ENCODE measurements at places on chromosomes 13 and 19.
A peak's percentile ranks its signal among the peaks of the same experiment; 100 is the strongest.

DNA sequence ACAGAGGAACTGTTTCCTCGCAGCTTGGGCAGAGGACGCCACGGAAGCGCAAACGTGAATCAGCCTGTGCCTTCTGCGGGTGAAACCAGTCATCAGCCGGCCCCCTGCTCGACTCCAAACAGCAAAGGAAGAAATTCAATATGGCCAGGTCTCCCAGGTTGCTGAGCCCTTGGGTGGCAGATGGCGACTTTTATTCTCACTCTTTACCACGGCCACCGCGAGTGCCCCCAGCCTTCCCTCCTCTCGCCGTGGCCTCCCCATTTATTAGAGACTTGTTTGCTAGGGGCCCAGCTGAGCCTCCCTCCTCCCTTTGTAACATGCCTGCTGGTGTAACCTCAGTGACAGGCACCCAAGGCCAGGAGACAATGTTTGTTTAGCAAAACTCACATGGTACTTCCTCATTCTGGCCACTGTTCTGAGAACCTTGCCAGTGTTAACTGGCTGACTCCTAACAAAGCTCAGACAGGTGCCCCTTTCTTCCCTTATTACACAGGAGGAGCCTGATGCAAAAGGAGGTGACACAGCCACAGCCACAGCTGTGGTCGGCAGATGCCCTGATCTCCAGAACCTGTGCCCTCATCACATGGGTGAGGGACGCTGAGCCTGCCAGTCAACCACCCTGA lies 5.8 kb downstream of the RAB20 start:
- DNase-seq = no peak

GRCh38 chr13:38173403-38173802 lies 176.2 kb upstream of the UFM1 start:
- no peak for DNase-seq

DNA sequence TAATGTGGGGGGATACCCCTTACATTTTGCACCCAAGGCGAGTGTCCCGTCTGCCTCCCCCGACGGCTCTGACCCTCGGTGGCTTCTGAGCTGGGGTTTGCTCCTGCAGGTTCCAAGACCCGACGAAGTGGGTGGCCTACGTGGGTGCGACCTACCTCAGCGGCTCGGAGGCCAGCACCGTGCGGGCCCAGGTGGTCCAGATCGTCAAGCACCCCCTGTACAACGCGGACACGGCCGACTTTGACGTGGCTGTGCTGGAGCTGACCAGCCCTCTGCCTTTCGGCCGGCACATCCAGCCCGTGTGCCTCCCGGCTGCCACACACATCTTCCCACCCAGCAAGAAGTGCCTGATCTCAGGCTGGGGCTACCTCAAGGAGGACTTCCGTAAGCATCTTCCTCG lies 19.1 kb downstream of the TIMM13 start:
- DNase-seq = no peak

GRCh38 chr13:27500806-27501534 lies 50.6 kb upstream of the MTIF3 start:
- no peak for DNase-seq

GRCh38 chr19:29060813-29061364 lies 152.1 kb downstream of the UQCRFS1 start:
- no peak for DNase-seq

GRCh38 chr19:55640577-55641425 lies at the start of gene ZNF580:
ZNF580 (plus strand) TSS chr19:55641002; CDS start chr19:55642509, 1,507 bp downstream.
- DNase-seq = peak; percentile 57

DNA sequence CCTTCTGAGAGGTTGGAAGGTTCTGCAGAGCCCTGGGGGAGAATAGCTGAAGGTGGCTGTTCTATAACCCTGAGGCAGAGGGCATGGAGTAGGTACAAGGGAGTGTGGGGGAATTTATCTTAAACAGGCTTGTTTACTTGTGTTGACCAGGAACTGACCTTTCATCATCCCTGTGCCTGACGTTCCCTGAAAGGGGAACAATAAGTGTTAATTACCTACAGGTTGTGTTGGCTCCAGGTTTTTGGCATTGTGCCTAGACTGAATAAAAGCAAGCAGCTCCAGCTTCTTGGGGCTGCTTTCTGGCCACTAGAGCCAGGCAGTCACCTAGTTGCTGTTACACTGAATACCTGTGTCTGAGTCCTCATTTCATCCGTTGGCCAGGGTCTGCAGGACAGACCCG lies 60.0 kb downstream of the ZNF627 start:
- no peak for DNase-seq

GRCh38 chr19:21569494-21569865 lies 64.1 kb downstream of the ZNF429 start:
- no peak for DNase-seq

DNA sequence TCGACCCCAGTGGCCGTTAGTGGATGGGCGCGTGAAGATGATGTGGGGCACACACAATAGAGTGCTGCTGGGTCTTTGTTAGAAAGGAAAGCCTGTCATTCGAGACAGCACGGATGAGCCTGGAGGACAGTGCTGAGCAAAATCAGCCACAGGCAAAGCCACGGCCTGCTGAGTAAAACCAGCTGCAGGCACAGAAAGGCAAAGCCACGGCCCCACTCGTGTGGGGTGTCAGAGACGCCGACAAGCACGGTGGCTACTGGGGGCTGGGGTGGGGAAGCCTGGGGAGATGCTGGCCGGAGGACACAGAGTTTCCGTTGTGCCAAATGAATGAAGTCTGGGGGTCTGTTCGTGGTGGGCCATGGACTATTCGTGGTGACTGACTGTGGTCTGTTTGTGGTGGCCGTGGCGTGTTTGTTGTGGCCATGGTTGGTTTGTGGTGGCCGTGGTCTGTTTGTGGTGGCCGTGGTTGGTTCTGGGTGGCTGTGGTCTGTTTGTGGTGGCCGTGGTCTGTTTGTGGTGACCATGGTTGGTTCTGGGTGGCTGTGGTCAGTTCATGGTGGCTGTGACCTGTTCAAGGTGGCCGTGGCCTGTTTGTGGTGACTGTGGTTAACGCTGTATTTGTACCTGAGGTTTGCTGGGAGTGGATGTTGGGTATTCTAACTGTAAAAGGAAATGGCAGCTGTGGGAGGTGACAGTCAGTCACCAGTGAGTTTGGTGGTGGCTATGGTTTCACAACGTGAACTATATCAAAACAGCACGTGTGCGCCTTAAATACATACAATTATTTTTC lies 36.3 kb downstream of the MCF2L start:
- DNase-seq = no peak

DNA sequence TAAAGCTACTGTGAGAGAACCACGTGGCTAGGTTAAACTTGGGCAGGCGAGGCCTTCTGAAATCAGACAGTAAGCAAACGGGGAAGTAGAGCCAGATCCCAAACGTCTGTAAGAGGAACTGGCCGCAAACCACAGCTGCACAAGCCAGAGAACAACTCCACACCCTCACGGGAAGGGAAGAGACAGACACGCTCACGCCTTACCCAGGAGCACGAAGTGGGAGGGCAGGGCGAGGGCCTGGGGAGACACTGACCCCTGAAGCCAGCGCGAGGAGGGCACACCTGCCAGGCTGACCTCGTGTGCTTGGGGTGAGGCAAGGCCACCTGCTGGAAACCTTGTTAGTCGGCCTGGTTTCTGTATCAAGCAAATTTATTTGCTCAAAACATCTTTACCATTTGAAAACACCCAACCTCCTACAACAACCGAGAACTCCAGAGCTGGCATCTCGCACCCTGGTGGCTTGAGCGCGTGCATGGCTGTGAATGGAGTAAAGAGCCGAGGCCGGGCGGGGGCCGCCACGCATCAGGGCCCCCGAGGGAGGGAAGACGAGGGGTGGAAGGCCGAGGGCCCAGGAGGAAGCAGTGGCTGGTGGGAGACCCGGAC lies 7.3 kb downstream of the POLR2E start:
- no peak for DNase-seq

DNA sequence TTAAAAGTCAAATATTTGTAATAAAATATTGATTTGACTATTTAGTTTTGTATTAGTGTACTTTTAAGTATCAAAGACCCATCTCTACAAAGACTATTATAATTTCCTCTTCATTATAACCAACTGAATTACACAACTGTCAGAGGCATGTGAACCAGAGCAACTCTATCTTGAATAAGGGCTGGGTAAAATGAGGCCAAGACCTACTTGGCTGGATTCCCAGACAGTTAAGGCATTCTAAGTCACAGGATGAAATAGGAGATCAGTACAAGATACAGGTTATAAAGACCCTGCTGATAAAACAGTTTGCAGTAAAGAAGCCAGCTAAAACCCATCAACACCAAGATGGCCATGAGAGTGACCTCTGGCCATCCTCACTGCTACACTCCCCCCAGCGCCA lies 36.2 kb upstream of the ATP12A start:
- DNase-seq = no peak
